ENCODE measurements at places on chromosomes 5 and 9. TPM values are rescaled to one million over a fixed set of nuclear protein-coding genes. Genes with fewer than 3 reads are reported as not detected.

PCDHA11 gene
- 1.3 TPM for polyA plus RNA-seq

C8G gene
- polyA plus RNA-seq = 36.0 TPM

LMX1B gene
- polyA plus RNA-seq = 0.96 TPM

GRCh38 chr5:74250304-74251102 is 390.0 kb downstream of the ENC1 start:
- DNase-seq = no peak

- DNase-seq = no peak
Measured at GRCh38 chr5:176891331-176891958, 7.7 kb downstream of the HK3 start.

GRCh38 chr5:112742424-112742823 is 4.7 kb downstream of the APC start:
- no peak for DNase-seq

DNA sequence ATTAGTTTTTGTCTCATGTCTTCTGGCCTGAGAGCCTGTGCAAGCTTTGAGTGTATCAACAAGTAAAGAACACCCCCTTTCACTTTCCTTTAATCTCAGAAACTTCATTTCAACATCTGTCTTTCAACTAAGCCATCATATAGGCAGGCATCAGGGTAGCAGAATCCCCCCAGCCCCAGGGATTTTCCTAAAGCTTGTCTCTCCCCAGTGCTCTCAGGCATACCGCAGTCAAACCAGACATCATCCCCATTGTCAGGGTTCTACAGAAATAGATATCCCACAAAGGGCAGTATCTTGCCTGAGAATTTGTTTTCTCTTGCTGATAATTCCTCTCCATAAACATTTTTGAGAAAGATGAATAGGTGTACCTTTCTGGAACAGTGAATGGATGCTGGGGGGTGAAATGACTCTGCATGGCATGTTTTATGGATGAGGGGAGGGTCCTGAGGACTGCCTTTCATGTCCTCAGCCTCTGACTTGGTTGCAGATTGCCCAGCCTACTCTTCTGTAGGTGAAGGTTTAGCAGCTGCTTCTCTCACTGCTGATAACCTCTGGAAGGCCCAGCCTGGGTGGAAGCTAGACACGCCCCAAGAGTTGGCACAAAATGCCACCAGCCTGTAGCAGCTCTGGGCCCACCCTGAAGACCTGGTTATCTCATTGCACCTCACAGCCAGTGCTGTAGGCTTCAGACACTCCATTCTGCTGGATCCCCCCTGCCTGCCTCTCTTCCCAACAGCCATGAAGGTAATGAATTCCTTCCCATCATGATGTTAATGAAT is 20.5 kb upstream of the SHB start:
- DNase-seq = no peak

DNA sequence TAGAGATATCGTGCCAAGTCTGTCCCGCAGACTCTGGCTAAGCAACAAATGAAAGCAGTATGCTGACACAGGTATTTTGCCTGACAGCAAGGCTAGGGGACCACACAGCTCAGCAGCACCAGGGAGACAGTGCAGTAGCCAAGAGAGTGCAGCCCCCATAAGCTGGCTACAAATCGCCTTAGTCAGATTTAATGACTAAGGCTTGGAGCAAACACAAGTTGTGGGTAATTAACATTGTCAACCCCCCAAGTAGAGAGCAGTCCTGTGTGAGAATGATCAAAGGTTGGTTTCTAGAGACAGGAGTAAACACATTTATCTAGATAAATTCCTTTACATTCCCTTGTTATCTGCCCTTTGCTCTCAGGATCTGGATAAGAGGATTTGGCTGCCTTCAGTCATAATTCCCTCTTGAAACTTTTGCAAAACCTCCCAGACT is 1434.5 kb upstream of the CDH6 start:
- DNase-seq = peak; percentile 51

DNA sequence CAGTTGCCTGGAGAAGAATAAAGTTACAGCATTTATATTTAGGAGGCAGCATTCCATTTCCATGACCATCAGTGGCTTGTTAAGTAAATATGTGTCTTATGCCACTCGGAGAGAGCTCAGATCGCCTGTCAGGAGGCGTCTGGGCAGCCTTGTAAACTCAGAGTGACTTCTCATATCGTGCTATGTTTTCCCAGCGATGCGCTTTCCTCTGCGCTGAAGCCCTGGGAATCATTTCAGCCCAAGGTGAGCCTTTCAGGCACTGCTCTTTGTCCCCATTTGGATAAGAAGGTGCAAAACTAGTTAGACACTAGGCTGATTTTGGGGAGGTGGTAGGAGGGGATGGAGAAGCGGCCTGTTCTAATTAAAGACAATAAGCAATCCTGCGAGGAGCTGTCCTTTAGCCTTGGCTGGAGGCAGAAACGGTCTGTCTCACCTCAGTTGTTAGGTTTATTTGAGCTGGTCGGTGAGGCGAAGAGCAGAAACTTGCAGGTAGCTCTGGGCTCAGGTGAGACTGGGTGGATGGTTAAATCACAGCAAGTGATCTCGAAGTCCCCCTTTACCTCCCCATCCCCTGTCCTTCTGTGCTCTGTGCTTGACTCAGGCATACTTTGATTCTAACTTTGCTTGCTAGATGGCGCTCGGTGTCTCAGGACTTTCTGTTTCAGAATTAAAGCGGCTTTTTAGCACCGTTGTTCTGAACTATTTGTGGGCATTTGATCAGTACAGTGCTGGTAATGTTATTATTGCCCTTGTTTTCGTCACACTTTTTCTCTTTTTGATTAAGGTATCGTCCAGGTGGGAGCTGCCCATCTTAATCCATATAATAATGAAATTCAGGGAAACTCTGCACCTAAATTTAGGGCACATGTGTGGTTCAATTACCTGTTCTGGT is 24.6 kb downstream of the NR2F1 start:
- no peak for DNase-seq

DNA sequence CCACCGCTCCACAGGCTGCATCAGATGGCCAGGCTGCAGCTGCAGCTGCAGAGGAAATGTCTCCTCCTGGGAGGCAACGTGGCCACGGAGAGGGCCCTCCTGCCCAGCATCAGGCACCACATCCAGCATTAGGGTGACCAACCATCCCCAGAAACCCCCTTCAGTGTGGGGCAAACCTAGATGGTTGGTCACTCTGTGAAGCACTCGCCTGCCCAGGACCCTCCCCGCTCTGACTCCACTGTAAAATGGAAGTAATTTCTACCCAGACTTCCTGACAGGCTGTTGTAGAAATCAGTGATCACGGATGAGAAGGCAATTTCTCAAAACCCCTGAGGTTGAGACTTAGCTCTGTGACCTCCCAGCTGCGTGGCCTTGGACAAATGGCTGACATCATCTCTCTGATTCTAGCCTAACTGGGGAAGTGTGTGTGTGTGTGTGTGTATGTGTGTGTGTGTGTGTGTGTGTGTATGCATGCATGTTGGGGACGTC is 31.6 kb downstream of the B4GALT1 start:
- DNase-seq = no peak

GRCh38 chr9:96719921-96720320 is 58.0 kb downstream of the ZNF510 start:
- peak; percentile 52 for DNase-seq

GRCh38 chr5:143698574-143698973 is 113.4 kb upstream of the HMHB1 start:
- DNase-seq = no peak

DNA sequence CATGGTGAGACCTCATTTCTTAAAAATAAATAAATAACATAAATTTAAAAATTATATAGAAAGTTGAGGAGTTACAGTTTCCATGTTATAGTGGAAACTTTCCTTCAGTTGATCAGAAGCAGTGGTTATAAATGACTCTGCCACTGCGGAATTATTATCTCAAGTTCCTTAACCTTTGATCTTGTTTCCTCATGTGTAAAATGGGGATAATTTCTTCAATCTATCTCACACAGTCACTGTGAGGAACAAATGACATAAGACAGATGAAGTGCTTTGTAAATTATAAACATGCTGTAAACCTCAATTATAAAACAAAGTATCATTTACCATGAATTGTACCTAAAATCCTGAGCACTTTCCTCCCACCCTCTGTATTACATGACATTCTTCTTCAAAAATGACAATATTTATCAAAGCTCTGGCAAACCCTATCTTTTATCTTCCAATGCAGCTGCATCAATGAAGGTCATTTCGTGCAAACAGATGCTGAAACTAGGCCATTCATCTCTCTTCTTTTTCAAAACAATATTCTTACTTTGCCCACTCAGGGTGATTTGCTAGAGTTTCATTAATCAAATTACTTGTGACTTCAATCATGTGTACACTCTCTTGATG is 46.8 kb downstream of the TMEM245 start:
- peak; percentile 48 for DNase-seq

GRCh38 chr5:98941131-98941883 is 12.5 kb upstream of the CHD1 start:
- no peak for DNase-seq

DNA sequence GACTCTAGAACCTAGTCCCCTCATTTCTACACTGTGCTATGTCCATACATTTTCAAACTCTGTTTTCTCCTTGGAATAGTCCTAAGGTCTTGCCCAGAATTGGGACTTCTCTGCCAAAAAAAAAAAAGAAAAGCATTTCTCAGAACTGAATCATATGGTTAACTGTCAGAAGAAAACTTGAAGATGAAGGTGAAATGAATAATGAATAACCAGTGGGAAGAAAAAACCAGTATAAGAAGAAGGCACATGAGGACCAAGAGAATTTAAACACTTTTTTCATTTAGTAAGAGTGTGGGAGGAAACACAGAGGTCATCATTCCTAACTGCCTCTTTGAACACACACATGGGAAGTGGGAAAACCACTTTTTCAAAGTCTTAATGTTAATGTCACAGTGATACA is 197.7 kb downstream of the PRELID2 start:
- no peak for DNase-seq

- peak; percentile 70 for DNase-seq
Measured at GRCh38 chr9:21964925-21965385, 29.2 kb downstream of the CDKN2A start.

DNA sequence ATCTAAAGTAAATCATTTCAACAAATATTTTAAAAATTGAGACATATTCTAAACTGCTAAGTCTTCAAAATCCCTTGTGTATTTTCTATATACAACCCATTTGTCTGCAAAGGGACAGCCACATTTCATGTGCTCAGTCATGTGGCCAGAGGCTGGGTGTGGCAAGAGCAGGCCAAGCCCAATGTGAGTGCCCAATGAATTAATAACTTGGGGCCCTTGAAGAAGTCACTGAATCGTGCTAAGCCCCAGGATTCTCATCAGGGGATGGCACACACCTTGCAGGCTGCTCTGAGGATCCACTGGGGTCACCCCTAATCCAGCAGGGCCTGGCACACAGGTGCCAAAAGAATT is 78.2 kb upstream of the SMIM23 start:
- no peak for DNase-seq

DNA sequence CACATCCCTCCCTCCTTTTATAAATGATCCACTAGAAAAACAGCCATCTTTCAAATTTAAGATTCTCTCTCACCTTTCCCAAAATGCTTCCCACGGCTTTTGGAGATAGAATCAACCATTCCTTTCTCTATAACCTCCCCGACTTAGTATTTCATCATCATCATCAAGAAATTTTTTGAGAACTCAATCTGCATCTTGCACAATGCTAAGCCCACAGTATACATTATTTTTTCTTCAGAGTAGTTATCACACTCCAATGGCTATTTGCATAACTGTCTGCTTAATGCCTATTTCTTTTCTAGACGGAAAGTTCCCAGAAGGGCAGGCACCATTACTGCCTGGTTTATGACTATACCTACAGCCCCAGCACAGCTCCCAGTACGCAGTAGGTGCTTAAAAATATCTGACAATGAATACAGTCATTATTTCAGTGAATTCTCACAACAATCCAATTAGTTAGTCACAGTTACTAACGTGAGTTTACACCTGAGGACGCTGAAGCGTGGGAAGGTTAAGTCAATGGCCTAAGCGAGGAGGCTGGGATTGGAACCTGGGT is 212.7 kb downstream of the TTLL11 start:
- no peak for DNase-seq

DNA sequence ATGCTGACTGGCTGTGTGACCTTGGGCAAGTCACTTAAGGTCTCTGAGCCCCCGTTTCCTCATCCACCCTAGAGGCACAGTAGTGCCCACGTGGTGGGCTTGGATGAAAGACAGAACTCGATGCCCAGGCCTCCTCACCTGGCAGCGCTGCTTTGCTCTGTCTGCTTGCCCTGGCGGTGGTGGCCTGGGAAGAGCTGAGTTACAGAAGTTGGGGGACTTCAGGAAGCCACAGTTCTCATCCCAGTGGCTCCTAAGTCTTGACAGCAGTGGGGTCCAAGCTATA is 171.5 kb upstream of the IER5L start:
- peak; percentile 2 for DNase-seq

DNA sequence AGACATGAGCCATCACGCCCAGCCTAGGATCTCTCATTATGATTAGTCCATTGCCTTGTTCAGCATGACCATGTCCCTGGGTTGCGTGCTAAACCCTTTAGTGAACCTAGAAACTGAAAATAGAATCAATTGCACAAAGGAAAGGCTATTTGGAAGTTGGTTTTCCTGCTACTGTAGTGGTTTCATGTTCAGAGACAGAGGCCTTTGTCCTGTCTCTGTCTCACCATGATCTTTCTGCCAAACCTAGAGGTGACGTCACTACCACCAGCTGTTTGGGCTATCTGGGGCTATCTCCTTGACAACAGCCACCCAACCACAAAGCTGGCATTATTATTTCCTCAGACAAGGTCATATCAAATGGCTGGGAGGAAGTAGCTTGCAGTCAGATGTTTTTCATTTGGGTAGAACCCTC is 4.0 kb upstream of the CDK5RAP2 start:
- peak; percentile 56 for DNase-seq

DNA sequence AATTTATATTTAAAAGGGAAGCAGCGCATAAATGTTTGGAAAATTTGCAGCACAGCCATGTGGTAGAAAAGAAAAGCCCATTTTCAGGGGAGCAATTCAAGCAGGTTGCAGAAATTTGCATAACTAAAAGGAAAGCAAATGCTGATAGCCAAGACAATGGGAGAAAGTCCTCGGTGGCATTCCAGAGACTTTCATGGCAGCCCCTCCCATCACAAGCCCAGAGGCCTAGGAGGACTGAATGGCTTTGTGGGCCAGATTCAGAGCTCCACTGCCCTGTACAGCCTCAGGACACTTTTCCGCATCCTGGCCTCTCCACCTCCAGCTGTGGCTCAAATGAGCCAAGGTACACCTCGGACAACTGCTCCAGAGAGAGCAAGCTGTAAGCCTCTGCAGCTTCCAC is 462.9 kb downstream of the CDK5RAP2 start:
- DNase-seq = no peak

DNA sequence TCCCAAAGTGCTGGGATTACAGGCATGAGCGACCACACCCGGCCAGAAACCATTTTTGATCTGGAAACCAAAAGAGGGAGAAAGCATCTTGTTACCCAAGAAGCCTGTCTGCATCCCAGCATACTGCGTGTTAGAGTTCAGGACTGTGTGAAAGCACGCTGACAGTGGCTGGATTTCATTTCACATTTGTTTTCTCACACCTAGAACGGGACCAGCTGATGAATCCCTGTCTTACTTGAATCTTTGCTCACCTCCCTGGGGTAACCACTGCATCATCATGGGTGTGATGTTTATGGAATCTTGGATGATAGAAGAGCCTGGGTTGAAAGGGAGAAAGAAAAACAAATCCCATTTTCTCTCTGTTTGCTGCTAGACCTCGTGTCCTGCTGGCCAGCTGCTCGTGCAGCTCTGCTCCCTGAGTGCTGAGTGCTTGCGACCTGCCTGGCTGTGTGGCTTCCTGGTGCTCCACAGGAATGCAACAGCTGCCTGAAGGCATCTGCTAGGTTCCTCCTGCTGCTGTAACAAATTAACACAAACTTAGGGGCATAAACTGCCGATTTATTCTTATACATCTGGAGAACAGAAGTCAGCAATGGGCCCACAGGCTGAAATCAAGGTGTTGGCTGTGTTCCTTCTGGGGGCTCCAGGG is 378.3 kb upstream of the DAP start:
- DNase-seq = no peak

- DNase-seq = peak; percentile 72
Measured at GRCh38 chr5:115418788-115419187, 122.3 kb upstream of the CCDC112 start.

Measured in large intestine (tissue), 12 donors.